Fibroblast of skin of right quadriceps (primary cell): ENCODE measurements at places on chromosomes 5 and 9.

DNA sequence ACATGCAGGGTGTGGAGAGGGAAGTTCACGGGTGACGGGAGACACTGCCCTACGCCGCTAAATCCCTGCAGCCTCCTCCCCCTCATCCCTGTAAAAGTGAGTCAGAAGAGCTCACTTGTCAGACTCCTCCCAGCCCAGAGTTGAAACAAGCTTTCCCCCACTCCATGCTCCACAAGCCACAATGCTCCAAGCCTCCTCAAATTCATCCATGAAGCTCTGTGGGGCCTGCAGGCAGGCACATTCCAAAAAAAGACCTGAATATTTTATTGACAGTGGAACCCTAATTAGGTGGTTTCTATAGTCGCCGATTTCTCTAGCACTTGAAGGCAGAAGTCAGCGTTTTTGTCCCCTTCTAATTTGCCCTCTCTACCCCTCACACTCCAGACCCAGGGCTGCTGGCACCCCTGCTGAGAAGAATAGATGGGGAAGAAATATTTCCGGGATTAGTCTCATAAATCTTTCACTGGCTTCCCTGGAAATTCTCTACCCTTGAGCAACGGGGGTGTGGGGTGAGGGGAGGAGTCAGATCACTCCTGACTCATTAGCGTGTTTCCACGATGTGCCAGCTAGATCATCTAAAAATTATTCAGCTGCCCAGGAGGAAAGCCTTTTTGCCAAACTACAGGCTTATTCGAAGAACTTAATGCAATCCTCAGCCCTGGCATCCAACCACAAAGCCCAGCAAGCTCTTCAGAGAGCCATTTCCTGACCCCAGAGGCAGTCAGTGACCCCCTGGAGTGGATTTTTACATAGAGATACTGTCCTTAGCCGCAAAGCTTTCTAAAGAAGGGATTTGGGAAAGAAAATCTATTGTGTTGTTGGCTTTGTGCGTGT lies 97.1 kb downstream of the ENC1 start:
- DNase-seq: peak; percentile 95

GRCh38 chr9:69131682-69132081 lies 42.4 kb upstream of the TJP2 start:
- DNase-seq: peak; percentile 98

DNA sequence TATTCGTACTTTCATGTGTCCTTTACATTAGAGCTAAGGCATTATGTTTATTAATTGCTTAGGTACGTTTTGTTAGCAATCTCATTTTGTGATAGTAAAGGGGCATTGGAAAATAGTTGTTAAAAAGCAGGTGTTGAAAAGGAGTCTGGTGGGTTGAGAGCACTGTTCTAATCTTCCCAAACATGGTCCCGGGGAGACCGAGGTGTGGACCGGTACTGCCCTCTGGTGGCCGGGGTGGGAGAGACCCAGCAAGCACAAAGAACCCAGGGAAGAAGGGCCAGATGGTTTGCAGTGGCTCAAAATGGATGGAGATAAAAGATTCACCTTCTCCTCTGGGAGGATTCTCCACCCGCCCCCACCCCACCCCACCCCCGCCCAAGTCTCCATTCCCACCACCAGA lies 26.1 kb downstream of the IDNK start:
- DNase-seq: peak; percentile 22

DNA sequence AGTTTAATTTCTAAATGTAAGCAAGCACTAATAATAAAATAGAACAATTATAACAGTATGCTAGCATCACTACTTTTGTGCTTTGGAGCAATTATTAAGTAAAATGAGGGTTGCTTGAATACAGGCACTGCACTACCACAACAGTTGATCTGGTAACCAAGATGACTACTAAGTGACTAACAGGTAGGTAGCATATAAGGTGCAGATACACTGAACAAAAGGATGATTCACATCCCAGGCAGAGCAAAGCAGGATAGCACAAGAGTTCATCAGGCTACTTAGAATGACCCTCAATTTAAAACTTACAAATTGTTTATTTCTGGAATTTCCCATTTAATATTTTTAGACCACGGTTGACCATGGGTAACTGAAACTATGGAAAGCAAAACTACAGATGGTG lies 48.0 kb upstream of the RGS7BP start:
- no peak for DNase-seq

- peak; percentile 64 for DNase-seq
Observed at GRCh38 chr9:83280268-83280667, 217.3 kb upstream of the RASEF start.

- peak; percentile 58 for DNase-seq
Observed at GRCh38 chr5:62465985-62466925, 53.7 kb downstream of the IPO11 start.

DNA sequence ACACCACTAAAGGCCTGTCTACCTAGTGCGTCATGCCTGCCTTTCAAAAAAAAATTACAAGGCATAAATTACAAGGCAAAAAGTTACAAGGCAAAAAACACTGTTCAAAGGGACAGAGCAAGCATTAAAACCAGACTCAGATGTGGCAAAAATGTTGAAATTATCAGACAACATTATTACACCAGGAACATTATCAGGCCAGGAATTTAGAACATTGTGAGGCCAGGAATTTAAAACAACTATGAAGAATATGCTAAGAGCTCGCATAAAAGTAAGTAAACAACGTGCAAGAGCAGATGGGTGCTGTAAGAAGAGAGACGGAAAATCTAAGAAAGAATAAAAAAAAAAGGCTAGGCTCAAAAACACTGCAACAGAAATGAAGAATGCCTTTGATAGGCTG lies 18.2 kb upstream of the MLANA start:
- DNase-seq: peak; percentile 25

- no peak for DNase-seq
Observed at GRCh38 chr9:128208386-128208785, 5.2 kb downstream of the DNM1 start.

GRCh38 chr9:21367957-21368356 lies at the start of gene IFNA13:
IFNA13 (minus strand) TSS chr9:21368057; CDS start chr9:21368010, 47 bp downstream.
- no peak for DNase-seq

DNA sequence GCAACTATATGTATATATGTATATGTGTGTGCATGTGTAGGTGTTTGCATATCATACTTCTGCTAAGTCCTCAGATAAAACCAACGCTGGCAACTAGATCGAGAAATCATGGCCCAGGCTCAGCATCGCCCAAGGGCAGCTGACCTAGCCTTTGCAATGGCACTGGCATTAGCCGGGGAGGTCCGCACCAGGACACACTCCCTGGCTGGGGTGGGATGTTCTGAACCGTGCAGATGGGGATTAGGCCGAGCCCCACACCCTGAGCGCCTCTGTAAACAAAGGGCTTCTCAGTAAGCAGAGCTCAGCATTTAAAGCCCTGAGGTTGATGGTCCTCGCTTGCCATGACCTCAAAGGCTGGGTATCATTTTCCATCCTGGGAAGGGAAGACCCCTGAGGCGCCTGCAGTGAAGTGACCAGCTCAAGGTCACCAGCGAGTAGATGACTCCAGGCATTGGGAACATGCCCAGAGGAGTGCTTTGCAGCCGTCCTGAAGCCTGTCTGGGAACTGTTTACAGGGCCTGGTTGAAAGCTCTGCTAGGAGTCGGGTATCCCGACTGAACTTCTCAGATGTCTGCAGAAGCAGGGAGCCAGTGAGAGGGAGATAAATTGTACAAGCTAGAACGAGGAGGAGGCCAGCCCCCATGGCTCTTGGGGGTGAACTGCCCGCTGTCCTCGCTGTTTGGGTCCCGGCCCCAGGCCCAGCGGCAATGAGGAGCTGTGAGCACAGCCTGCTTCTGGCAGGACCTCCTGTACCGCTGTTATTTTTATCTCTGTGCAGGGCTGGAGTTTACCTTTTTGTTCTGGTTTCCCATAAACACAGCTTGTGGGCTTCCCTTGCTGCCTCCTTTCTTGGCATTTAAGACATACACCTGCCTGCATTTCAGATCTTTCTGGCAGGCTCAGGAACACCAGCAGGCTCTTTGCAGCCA lies 18.4 kb downstream of the GADD45G start:
- no peak for DNase-seq

DNA sequence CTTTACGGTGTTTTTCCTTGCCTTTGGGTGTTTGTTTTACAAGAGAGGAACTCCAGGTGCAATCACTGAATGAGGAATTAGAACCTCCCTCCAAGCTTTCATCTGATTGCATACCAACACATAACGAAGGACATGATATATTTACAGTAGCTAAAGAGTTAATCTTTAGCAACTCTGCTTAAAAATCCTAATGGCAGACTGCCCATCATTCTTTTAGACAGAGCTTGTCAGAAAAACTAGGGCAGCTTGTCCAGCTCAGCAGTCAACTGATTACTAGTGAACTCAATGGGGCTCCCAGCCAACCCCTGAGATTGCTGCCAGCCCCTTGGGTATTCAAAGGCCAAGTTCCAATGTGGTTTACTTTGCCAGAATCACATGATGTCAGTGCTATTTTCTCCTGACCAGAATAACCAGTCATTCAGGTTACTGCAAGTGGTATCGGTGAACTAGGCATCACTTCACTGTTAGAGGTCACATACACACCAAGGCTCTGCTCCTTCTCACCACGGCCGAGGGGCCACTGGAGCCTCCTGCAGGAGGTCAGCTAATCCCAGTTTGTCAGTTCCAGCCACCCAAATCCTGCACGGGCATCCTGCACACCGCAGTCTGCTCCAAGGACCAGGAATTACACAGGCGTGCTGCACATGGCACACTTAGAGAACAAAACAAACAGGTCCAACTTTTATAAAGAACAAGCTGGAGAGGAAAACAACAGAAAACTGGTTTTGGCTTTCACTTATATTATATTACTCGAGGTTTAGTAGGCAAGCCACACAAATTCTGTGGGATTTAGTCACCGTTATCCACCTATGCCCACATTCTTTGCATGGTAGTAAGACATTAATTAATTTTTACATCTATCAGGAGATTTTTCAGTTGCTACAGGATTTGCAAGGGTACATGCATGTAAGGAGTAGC lies 62.5 kb downstream of the NFIB start:
- peak; percentile 75 for DNase-seq

DNA sequence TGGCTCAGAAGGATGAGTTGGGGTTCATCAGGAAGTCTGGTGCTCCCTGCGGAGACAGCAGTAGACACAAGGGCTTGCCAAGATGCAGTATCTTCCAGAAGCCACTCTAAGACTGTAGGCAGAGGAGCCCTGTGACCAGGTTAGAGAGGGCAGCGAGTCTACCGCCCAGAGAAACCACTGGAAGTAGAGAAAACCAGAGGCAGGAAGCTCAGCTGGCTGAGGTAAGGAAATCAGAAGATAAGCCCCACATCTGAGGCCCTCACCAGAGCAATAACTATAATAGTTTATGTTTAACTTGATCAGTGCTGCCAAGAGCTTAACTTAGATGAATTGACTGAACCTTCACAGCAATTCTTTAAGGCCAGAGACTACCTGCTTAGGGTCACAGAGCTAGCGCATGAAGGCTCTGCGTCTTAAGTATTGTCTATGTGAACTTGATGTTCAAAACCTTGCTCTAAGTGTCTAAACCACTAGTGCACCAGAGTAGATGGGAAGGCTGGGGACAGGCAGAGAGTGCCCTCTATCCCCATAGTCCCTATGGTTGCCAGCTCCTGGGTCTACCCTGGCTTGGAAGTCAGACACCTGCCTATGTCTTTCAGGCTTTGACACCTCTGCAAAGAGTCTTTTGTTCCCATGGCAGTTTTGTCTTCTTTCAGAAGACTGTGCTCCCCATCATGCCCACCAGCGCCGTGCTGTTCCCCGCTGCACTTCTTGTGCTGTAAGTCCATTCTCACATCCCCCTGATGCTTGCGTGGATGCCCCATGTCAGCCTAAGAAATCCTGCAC lies 228.2 kb upstream of the KLF4 start:
- DNase-seq: no peak

DNA sequence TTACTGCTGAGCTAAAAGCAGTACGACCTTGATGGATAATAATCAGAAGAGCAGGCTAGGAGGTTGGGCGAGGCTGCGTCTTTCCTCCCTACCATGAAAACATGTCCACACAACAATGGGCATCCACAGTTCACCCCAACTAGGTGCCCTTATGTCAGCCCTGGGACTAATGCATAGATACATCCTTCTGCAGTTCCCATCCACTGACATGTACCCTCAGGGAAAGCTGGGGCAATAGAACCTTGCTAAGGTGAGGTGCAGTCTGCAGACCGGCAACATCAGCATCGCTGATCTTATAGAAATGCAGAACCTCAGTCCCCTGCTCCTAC lies 697 bp upstream of the PRUNE2 start:
- no peak for DNase-seq

GRCh38 chr5:68077349-68077894 lies 138.1 kb upstream of the PIK3R1 start:
- DNase-seq: no peak

GRCh38 chr9:5719100-5719926 lies 90.4 kb downstream of the RIC1 start:
- peak; percentile 57 for DNase-seq

DNA sequence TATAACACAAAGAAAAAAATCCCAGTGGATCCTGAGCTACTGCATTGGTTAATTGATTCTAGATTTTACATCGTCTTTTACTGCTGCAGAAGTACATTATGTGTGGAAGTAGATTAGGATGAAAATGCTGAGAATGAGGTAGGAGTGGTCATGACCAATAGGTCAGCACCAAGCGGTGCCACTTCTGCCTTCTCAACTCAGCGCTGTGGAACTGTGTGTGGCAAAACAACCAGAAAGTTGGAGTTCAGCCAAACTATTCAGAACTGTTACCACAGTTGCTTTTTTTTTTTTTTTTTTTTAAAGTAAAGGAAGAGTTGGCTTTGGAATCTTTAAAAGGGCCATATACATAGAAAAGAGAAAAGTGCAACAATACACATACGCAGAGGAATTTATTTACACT lies 24.2 kb downstream of the POU5F2 start:
- DNase-seq: peak; percentile 37

- DNase-seq: peak; percentile 58
Observed at GRCh38 chr5:42912184-42912798, 100.6 kb upstream of the SELENOP start.

DNA sequence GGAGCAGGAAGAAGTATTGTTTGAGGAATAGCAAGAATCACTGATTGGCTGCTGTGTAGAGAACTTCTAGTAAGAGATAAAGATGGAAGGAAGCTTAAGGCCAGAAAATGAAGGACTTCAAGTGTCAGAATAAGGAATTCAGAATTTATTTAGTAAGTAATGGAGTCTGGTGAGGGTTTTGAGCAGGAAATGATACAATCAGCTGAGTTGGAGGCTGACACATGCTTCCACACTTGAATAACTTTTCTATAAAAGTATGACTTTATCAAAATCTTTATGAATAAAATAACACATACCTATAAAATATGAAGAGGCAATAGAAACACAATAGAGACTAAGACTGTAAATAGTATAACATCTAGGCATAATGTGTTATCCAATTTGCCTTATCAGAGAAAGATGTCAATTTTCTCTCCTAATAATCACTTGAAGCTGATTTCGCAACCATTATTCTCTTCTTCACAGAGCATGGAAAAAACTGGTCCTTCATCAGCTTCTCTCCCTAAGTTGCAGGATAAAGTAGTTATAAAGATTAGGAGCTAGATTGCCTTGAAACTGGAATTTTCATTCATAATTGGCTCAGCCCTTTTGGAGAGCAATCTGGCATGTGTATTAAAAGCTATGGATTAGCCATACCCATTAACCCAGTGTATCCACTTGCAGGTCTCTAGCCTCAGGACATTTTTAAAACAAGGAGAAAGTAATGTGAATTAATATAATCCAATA lies 143.4 kb downstream of the ZNF608 start:
- DNase-seq: no peak
